ENCODE measurements at places on chromosomes 4 and X. TPM values are rescaled to one million over a fixed set of nuclear protein-coding genes. Genes with fewer than 3 reads are reported as not detected.

The TMSB15A gene
- total RNA-seq, result not detected

The PPA2 gene
- total RNA-seq, result 45.0 TPM

The HOPX gene
- 100 TPM for total RNA-seq

The ASB12 gene
- total RNA-seq, result not detected

The SPANXN3 gene
- not detected for total RNA-seq

The HPGD gene
- total RNA-seq, result 8.2 TPM

The REELD1 gene
- total RNA-seq, result 1.0 TPM

The CXXC4 gene
- not detected for total RNA-seq

The POU3F4 gene
- total RNA-seq, result not detected

The SMR3B gene
- total RNA-seq, result not detected

The HSFX3 gene
- not detected for total RNA-seq

The AKAP4 gene
- not detected for total RNA-seq

The PIR gene
- total RNA-seq, result 4.9 TPM

The ADGRG4 gene
- total RNA-seq, result not detected

The SASH3 gene
- 243 TPM for total RNA-seq

The PGAM4 gene
- total RNA-seq, result not detected

The HSPA4L gene
- 10.4 TPM for total RNA-seq

The TMEM128 gene
- total RNA-seq, result 15.0 TPM

Measured in natural killer cell treated with Interleukin-12 subunit alpha and Interleukin-12 subunit beta and Interleukin-15 and Interleukin-18, amount 100 ng/mL, for 72 hours (primary cell).